Suprapubic skin (tissue), 4 donors: ENCODE measurements at places on chromosomes 1 and 21.

DNA sequence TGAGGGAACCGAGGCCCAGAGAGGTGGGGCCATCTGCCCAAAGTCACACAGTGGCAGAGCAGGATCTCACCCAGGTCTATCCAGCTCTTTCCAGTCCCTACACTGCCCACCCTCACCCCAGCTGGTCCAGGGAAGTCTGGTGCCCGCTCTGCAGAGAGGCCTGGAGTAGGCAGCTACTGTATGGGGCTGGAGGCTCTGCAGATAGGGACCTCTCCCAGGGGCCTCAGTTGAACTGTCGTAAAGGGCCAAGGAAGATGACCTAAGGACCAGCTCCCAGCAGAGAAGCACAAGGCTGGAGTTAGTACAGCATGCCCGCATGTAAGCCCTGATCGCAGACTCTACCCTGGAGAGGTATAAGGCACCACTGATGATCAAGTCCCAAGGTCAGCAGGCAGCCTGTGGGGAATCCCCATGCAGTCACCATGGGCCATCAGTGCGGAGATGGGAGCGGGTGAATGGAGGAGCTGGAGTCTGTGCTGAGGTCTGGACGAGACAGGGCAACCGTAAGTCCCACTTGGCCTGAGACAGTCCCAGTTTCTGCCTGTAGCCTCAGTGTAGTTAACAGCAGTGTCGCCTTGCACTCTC, 320.2 kb downstream of the MATN1 start:
- no peaks in the 10 kb centered on the region for H3K36me3 ChIP-seq
- H3K4me3 ChIP-seq: no peak overlapping the region
- H3K27me3 ChIP-seq: no peaks in the 10 kb centered on the region
- no peak overlapping the region for H3K27ac ChIP-seq

DNA sequence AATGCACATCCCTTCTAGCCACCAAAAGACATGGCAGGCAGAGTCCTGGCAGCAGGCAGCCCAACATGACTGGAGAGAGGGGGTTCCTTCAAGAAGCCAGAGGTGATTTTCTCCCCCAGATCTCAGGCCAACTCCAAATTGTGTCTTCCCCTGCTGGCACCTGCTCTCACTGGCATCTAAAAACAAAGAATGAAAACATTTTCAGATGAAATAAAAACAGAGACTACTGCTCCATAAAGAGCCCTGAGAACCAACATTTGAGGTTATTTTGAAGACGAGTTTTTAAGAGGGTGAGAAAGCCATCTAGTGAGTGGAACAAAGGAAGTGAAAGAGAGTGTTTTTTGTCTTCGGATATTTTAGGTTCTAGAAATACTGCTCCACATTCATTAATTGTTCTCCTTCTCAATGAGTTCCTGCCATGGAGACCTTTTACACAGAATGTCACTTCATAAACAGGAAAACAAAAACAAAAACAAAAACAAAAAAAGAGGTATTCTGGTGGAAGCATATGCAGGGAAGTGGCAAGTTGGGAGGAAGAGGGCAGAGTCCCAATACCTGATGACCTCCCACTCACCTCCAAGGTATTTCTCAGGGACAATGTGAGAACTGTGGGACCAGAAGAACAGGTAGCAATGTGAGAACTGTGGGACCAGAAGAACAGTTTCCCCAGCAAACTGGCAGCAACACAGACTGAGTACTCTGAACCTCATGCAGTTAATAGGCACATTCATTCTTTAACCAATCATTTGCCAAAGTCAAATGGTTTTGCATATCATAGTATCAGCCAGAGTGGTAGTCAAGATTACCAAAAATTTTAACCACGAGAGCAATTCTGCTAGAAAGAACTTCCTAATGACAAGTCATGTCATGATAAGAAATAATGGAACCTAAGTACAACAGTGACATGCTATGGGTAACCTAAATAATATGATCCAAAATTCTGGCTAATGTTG, 50.0 kb downstream of the KIAA0319L start:
- H3K36me3 ChIP-seq: no peaks in the 10 kb centered on the region
- DNase-seq: no peak
- H3K4me3 ChIP-seq: no peak overlapping the region
- H3K27ac ChIP-seq: no peak overlapping the region
- peaks cover 30% of the 10 kb centered on the region for H3K4me1 ChIP-seq

DNA sequence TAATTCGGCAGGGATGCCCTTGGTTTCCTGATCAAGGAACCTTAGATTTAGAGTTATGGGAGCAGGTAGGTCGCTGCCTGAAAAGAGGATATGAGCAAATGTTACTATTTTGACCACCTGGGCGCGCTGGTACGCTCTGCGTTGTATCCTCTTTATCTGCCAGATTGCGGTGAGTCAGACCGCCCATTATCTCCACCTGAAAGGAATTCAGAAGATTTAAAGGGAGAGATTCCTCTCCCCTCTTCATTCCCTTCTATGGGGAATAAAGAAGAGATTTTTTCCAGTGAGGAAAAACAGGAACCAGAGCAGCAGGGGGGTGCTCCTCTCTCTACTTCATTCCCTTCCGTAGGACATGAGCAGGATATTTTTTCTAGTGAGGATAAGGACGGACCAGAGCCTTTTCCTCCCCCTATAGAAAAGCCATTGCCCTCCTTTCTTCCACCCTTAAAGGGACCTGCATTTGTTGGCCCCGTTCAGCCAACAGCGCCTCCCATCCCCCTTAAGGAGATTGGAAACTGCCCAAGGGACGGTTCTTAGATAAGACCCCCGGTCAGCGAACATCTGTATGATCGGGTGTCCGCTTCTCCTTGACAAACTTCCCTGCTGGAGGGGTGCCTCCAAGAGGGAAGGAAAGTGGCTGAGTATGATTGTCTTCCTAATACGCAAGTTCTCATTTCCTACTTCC, 34.1 kb downstream of the CLCA1 start:
- H3K4me1 ChIP-seq: peaks cover 54% of the 10 kb centered on the region
- peak overlapping the region; percentile 31 for H3K4me3 ChIP-seq

- no peak overlapping the region for H3K4me3 ChIP-seq
- DNase-seq: no peak
- H3K27ac ChIP-seq: no peak overlapping the region
Measured at GRCh38 chr1:208420696-208421095, 176.5 kb upstream of the PLXNA2 start.

- no peaks in the 10 kb centered on the region for H3K27me3 ChIP-seq
- peaks cover 22% of the 10 kb centered on the region for H3K4me1 ChIP-seq
- peak overlapping the region; percentile 62 for H3K4me3 ChIP-seq
- no peaks in the 10 kb centered on the region for H3K36me3 ChIP-seq
- H3K27ac ChIP-seq: peak overlapping the region; percentile 86
Measured at GRCh38 chr1:25996966-25997827, 666 bp downstream of the PAFAH2 start.

DNA sequence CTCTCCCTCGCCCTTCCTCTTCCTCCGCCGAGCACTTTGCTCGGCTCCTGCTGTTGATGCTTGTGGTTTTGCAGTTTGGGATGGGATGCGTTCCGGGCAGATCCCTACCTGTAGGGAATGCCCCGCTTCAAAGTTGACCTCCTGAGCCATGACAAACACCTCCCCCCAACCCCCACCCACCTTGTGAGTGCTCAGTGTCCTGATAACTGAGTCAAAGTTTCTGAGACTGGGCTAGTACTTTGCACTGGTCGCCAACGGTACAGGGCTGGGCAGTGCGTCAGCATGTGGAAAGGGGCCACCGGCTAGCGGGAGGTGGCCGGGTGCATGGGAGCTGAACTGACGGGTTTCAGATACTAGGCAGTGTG, 771 bp downstream of the RABGAP1L start:
- H3K4me1 ChIP-seq: peaks cover 19% of the 10 kb centered on the region
- DNase-seq: peak; percentile 77
- peak overlapping the region; percentile 99 for H3K4me3 ChIP-seq
- peak overlapping the region; percentile 91 for H3K27ac ChIP-seq

- H3K27ac ChIP-seq: no peak overlapping the region
- no peaks in the 10 kb centered on the region for H3K4me1 ChIP-seq
- H3K4me3 ChIP-seq: no peak overlapping the region
- no peaks in the 10 kb centered on the region for H3K36me3 ChIP-seq
Measured at GRCh38 chr1:29669158-29669871, 433.0 kb downstream of the PTPRU start.

DNA sequence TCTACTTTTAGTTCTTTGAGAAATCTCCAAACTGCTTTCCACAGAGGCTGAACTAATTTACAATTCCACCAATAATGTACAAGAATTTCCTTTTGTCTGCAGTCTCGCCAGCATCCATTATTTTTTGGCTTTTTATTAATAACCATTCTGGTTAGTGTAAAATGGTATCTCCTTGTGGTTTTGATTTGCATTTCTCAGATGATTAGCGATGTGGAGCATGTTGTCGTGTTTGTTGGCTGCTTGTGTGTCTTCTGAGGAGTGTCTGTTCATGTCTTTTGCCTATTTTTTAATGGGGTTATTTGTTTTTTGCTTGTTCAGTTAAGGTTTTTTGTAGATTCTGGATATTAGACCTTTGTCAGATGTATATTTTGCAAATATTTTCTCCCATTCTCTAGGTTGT, 131.5 kb downstream of the MAST2 start:
- no peak for DNase-seq
- H3K4me1 ChIP-seq: no peaks in the 10 kb centered on the region
- H3K27ac ChIP-seq: no peak overlapping the region
- H3K27me3 ChIP-seq: no peaks in the 10 kb centered on the region

DNA sequence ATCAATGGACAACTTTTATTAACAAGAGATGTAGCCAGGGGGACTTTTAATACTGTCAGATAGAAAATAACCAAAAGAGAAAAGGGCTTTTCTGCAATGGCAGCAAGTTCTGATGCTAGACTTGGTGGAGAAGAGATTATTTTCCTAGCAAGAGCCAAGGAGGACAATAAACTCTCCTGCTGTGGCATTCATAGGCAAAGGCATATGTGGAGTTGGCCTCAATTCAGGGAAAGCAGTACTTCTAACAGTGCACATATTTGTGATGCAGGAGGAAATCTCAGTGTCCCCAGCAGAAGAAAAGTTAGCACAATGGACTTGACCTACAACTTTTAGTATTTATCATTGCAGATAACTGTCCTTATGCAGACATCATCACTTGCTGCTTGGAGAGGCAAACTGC, 75.1 kb upstream of the GRIK1 start:
- H3K27me3 ChIP-seq: no peaks in the 10 kb centered on the region
- no peak overlapping the region for H3K27ac ChIP-seq
- no peak overlapping the region for H3K4me3 ChIP-seq

- H3K27ac ChIP-seq: no peak overlapping the region
- DNase-seq: no peak
- H3K4me3 ChIP-seq: no peak overlapping the region
- peaks cover 11% of the 10 kb centered on the region for H3K4me1 ChIP-seq
Measured at GRCh38 chr1:21154717-21155116, 22.0 kb downstream of the EIF4G3 start.

DNA sequence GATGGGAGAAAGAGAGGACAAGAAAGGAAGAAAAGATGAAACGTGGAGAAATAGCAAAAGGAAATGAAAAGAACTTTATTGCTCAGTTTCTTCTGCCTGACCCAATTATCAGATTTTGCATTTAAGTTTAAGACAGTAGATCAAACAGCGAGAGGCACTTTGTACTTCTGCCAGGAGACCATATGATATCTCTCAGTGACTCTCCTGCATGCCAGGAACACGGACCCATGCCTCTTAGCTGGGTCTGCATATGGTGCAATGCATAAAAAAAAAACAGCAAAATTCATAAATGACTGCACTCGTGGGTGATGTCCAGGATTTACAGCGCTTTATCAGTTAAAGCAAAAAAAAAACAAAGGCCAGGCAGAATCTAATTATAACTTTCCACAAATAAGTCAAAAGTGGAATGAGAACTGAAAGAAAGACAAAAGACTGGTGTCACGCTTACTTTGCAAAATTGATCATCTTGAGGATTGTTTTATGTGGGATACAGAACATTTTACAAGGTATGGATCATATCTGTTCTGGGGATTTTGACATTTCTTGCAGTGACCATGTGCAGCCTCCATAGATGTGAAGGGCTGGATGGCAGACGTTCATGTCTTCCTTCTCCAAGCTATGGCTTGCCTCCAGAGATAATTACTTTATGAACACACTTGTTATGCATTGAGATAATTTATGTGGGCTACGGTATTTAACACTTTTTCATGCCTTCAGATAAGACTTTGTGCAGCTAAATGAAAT, 79.5 kb downstream of the RUNX1 start:
- peaks cover 14% of the 10 kb centered on the region for H3K4me1 ChIP-seq
- DNase-seq: no peak
- no peak overlapping the region for H3K27ac ChIP-seq
- H3K36me3 ChIP-seq: no peaks in the 10 kb centered on the region
- no peaks in the 10 kb centered on the region for H3K27me3 ChIP-seq

DNA sequence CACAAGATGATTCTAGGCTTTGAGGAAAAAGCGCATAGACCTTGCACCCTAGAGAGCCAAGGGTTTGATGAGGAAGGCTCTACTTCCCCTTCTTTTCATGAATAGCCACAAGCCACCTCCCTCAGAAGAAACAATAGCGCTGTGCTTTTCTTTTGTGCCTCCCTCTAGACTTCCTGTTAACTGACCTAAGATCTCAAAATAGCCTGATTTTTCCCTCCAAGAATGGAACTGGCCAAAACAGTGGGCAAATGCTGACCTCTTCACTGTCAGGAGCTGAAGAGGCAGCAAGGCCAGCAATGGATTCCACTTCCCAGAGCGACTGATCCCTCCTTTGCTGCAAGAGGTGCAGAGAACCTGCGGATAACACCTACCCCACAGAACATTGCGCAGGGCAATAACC, 362.8 kb downstream of the KCNH1 start:
- no peak overlapping the region for H3K4me3 ChIP-seq
- no peaks in the 10 kb centered on the region for H3K36me3 ChIP-seq
- no peak overlapping the region for H3K27ac ChIP-seq
- no peak for DNase-seq
- H3K27me3 ChIP-seq: no peaks in the 10 kb centered on the region
- no peaks in the 10 kb centered on the region for H3K4me1 ChIP-seq

- no peak overlapping the region for H3K4me3 ChIP-seq
- no peak for DNase-seq
- H3K27me3 ChIP-seq: no peaks in the 10 kb centered on the region
- H3K27ac ChIP-seq: no peak overlapping the region
- H3K36me3 ChIP-seq: peaks cover 94% of the 10 kb centered on the region
Measured at GRCh38 chr1:236815941-236816340, 20.8 kb downstream of the MTR start.

DNA sequence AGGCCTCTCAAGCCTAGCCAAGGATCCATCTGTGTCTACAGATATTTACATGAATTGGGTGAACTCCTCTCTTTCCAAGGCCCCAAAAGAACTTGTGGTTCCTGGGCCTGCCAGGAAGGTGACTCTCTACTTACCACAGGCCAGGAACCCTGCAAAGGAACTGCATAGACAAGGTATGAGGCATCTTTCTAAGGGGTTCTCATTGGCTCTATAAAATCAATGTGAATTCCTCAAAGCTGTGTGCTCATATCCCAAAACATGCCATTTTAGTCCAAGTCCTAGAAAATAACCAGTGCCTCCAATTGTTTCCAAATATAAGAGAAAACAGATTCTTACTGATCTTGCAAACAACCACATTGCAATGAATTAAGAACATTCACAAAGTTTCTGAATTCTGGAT, 39.9 kb upstream of the RGL1 start:
- H3K27ac ChIP-seq: no peak overlapping the region
- H3K36me3 ChIP-seq: no peaks in the 10 kb centered on the region
- no peak for DNase-seq
- no peak overlapping the region for H3K4me3 ChIP-seq

GRCh38 chr1:62263814-62264353, 55.4 kb downstream of the KANK4 start:
- H3K4me1 ChIP-seq: no peaks in the 10 kb centered on the region
- no peaks in the 10 kb centered on the region for H3K27me3 ChIP-seq
- H3K27ac ChIP-seq: no peak overlapping the region
- DNase-seq: no peak
- no peak overlapping the region for H3K4me3 ChIP-seq
- H3K36me3 ChIP-seq: no peaks in the 10 kb centered on the region

- H3K27me3 ChIP-seq: no peaks in the 10 kb centered on the region
- no peak overlapping the region for H3K27ac ChIP-seq
- no peak overlapping the region for H3K4me3 ChIP-seq
Measured at GRCh38 chr1:67213164-67213563, 46.9 kb downstream of the IL23R start.
